Endothelial cell (in vitro differentiated cells): ENCODE measurements at places on chromosomes 2 and 18.

DNA sequence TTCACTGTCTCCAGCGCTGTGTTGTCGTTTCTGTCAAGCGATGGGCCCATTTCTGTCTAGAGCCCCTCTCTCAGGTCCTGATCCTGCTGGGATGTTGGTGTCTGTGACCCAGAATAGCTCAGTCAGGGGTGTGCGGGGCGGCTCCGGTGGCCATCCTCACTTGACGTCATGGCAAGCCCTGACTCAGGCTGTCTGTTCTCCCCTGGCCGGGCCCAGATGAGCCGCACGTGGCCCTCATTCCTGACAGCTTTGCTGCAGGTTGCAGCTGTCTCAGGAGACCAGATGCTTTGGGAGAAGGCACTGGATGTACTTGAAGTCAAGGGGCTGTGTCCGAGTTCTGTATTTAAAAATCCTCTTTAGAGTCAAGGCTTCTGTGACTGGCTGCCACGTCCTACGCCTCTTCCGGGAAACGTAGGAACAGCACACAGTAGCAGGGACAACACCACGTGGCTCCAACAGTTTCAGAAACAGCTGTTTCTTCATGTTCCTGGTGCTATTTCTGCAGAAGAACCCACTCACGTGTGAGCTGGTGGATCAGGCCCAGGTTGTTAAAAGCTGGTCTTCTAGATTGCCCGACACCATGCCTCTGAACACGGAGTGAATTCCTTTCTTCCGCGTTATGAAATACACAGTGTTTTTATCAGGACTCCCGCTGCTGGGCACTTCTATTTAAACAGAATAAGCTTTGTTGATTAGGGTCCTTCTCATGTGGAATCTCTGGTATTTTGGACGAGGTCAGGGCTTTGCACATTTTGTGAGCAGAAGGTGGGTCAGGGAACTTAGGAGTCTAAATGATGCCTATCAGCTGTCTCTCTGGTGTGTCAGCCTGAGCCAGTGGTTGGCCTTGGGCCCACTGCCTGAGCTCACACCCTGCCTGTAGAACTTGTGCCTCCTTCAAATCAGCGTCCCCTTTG lies 28.3 kb upstream of the NTSR2 start:
- DNase-seq, result no peak
- H3K27ac ChIP-seq, result no peak overlapping the region
- H3K36me3 ChIP-seq, result no peaks in the 10 kb centered on the region
- H3K27me3 ChIP-seq, result no peaks in the 10 kb centered on the region
- H3K4me3 ChIP-seq, result no peak overlapping the region
- H3K4me1 ChIP-seq, result no peaks in the 10 kb centered on the region

GRCh38 chr18:28439870-28440269 lies 262.9 kb upstream of the CDH2 start:
- H3K4me1 ChIP-seq, result no peaks in the 10 kb centered on the region
- no peak overlapping the region for H3K4me3 ChIP-seq
- DNase-seq, result no peak
- H3K36me3 ChIP-seq, result no peaks in the 10 kb centered on the region
- no peaks in the 10 kb centered on the region for H3K27me3 ChIP-seq

GRCh38 chr2:112321375-112322320 lies 46.3 kb downstream of the ZC3H6 start:
- H3K27me3 ChIP-seq, result no peaks in the 10 kb centered on the region
- peaks cover 4% of the 10 kb centered on the region for H3K36me3 ChIP-seq
- no peak for DNase-seq
- no peak overlapping the region for H3K4me3 ChIP-seq
- no peak overlapping the region for H3K27ac ChIP-seq

DNA sequence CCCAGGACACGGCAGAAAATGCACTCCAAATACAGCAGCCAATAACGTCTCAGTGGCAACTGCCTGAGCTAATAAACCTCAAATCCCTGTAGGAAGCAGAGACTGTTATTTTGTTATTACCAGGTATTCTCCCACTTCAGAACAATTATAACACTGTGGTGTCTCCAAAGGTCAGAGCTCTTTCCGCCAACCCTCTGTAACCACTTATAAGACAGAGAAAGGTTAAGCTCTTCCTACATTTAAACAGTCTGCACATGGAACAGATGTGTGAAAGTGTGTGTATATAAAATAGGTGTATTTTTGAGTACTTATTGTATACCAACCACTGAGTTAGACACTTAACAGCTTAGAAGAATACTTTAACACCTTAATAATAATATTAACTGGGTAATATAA lies 64.1 kb downstream of the FBXO15 start:
- peaks cover under 1% of the 10 kb centered on the region for H3K27me3 ChIP-seq
- peaks cover 2% of the 10 kb centered on the region for H3K4me1 ChIP-seq
- no peak for DNase-seq
- no peaks in the 10 kb centered on the region for H3K36me3 ChIP-seq

DNA sequence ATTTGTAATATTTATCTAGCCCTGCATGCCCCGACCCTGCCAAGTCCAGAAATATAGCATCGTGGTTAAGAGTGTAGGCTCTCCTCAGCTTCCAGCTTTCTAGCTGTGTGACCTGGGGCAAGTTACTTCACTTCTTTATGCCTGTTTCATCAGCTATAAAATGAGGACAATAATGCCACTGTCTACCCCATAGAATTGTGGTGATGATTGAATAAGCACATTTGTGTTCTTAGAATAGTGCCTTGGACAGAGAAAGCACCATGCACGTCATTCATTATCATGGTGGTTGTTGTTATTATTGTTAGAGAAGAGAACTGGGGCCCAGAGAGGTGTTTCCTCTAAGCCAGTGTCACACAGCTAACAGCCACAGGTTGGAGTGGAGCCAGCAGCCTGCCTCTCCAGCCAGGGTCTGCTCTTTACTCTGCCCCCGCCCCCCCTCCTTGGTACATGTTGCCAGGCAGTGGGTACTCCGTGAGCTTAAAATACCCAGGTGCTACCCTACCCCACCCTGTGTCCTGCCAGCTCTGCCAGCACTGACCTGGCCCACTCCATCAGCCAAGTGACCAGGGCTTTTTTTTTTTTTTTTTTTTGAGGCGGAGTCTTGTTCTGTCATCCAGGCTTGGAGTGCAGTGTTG lies 202.1 kb downstream of the CTIF start:
- no peak overlapping the region for H3K4me3 ChIP-seq
- H3K4me1 ChIP-seq, result peaks cover 14% of the 10 kb centered on the region
- no peak overlapping the region for H3K27ac ChIP-seq
- DNase-seq, result no peak
- H3K27me3 ChIP-seq, result peaks cover 4% of the 10 kb centered on the region

- H3K27ac ChIP-seq, result peak overlapping the region; percentile 74
- peaks cover 13% of the 10 kb centered on the region for H3K27me3 ChIP-seq
- peak overlapping the region; percentile 88 for H3K4me3 ChIP-seq
These were observed 119.5 kb downstream of the GYPC start for GRCh38 chr2:126775300-126775985.

- H3K4me1 ChIP-seq, result peaks cover 3% of the 10 kb centered on the region
- no peak for DNase-seq
- no peak overlapping the region for H3K4me3 ChIP-seq
- no peaks in the 10 kb centered on the region for H3K36me3 ChIP-seq
- no peak overlapping the region for H3K27ac ChIP-seq
These were observed 26.4 kb upstream of the COPS8 start for GRCh38 chr2:237059155-237059875.

DNA sequence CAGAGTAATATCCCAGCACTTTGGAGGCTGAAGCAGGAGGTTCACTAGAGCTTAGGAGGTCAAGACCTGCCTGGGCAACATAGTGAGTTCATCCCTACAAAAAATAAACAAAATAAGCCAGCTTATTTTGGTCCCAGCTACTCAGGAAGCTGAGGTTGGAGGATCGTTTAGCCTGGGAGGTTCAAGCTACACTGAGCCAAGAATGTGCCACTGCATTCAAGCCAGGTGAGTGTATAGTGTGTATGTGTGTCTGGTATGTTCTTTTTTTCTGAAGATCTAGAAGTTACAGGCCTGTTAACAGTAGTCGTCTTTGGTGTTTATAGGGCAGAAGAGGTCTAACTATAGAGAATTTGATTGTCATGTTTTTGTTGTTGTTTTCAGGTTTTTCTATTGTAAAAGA lies 40.2 kb downstream of the ZC3H15 start:
- H3K36me3 ChIP-seq, result no peaks in the 10 kb centered on the region
- DNase-seq, result no peak
- H3K27ac ChIP-seq, result no peak overlapping the region
- no peak overlapping the region for H3K4me3 ChIP-seq

GRCh38 chr2:188439986-188440385 lies 148.3 kb downstream of the GULP1 start:
- no peaks in the 10 kb centered on the region for H3K36me3 ChIP-seq
- no peaks in the 10 kb centered on the region for H3K27me3 ChIP-seq
- H3K4me1 ChIP-seq, result no peaks in the 10 kb centered on the region
- no peak for DNase-seq

DNA sequence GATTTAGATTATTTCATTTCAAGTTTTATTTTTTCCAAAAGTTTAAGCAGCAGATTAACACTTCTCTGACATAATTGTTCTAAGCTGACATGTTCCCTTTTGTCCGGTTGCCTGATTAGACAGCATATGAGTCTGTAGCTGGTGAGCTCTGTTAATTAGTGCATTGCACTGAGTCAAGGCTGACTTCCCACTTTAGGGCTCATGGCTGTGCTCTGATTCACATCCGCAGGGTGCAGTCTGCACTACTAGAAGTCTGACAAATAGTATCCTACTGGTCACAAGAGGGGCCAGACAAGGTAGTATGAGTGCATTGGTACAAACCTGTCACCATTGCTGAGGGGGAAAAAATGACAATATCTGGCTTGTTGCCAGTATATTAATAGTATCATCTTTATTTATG lies 443.9 kb upstream of the ZNF804A start:
- DNase-seq, result no peak
- no peaks in the 10 kb centered on the region for H3K4me1 ChIP-seq
- H3K4me3 ChIP-seq, result no peak overlapping the region
- no peak overlapping the region for H3K27ac ChIP-seq

- peaks cover 10% of the 10 kb centered on the region for H3K27me3 ChIP-seq
- peaks cover 8% of the 10 kb centered on the region for H3K36me3 ChIP-seq
- no peak for DNase-seq
These were observed 5.5 kb upstream of the GPC1 start for GRCh38 chr2:240429872-240430491.
